BE2C (cell line): ENCODE measurements at places on chromosomes 12 and 14.

GRCh38 chr12:96489392-96490056 lies at the start of gene CFAP54:
CFAP54 (plus strand) TSS chr12:96489577; CDS start chr12:96489610, 33 bp downstream.
- DNase-seq = peak; percentile 93

GRCh38 chr14:94341656-94342333 lies 18.7 kb upstream of the SERPINA6 start:
- no peak for DNase-seq

DNA sequence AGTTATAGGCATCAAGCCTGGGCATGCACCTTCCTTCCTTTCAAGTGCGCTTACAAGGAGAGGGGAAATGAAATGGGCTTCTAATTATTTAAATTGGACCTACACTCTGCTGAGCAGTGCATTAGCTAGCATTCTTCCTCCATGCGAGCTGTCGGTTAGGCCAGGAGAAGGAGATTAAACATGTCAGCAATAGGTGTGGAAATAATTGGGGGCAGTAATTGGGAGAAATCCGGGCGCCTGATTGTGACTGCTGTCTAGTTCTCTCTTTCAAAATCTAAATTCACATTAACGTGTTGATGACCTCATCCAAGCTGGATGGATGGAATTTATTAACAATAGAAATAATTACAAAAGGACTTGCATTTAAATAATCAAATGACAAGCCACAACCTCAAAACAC lies 86.2 kb upstream of the SEL1L start:
- no peak for DNase-seq

- DNase-seq = no peak
These were observed 41.9 kb downstream of the TTC6 start for GRCh38 chr14:37637341-37637740.

DNA sequence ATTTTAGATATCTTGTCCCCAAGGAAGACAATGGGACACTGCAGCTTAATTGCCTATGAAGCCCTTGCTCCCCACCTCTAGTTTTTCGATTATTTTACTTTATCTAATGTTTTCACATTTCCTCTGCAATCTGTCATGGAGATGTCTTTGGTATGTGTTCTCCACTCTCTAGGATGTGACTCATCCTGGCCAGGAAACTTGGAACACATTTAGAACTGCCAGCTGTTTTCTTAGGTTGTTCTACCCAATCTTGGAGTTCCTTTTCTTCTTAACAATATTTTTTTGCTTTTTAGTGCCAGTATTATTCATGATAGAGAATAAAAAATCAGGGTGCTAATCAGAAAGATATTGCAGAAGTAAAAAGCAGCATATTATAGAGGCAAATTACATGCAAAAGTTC lies 101.7 kb upstream of the CLEC14A start:
- no peak for DNase-seq

DNA sequence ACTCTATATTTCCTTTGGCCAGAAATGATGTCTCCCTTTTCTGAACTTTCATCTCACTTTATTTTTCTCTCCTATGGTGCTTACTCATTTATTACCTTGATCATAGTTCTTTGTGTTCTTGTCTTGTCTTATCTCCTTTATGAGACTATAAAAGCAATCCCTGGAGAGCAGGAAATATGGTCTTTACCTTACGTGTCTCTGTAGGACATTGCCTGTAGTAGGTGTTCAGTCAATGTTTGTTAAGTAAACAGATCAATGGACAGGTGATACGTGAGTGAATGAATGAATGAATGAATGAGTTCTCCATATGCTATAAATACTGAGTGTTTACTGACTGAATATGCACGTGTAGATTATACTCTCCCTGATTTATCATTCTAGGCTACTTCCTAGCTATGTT lies 193.7 kb upstream of the HMGA2 start:
- DNase-seq = no peak

GRCh38 chr12:110936367-110937103 lies 16.2 kb upstream of the MYL2 start:
- DNase-seq = no peak

- DNase-seq = no peak
These were observed 130.6 kb downstream of the SLC15A4 start for GRCh38 chr12:128693115-128693514.

GRCh38 chr12:111598637-111599452 lies at the start of gene ATXN2:
ATXN2 (minus strand) TSS chr12:111599315; CDS start chr12:111599034, 281 bp downstream.
- DNase-seq = peak; percentile 66
